ENCODE measurements at places on chromosomes 5 and 9.

DNA sequence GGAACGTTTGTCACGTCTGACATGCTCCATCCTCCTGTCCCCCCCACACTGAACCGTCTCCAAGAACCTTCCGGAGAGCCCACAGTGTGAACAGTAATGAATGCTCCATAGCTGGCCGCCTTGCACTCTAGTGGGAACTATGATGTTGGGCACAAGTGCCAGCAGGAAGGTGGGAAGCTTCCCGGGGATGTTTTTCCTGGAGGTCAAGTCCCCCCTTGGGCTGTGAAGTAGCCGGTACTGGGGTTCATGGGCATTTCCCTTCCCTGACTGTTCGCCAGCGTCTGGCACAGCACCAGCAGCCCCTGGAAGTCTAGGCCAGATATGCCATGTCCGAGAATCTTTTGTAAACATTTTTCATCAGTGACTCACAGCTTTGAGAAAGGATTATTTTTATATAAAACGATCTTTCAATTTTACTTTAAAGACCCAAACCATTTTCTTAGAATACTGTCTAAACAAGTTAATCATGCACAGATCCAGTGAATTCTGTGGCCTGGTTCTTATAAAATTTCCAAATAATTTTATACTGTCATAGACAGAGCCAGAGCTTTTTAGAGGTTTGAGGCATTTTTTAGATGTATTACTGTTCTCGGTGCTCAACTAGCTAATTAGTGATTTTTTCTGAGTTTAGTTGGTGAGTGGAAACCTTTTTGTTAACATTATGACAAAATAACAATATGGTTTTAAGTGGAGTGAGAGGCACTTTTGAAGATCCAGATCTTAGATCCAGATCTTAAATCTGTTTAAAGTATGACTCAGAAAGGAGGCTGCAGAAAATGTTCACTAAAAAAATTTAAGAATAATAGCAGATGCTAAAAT is 11.6 kb downstream of the ABL1 start:
- peak; percentile 33 for DNase-seq

GRCh38 chr5:133309166-133309795 is 257.5 kb downstream of the HSPA4 start:
- DNase-seq: no peak

GRCh38 chr9:79111653-79112052 is 460.1 kb upstream of the TLE4 start:
- DNase-seq: no peak

- peak; percentile 43 for DNase-seq
These were observed 1.9 kb downstream of the VLDLR start for GRCh38 chr9:2623288-2624050.

- no peak for DNase-seq
These were observed 488.0 kb downstream of the MAN2A1 start for GRCh38 chr5:110177729-110178128.

DNA sequence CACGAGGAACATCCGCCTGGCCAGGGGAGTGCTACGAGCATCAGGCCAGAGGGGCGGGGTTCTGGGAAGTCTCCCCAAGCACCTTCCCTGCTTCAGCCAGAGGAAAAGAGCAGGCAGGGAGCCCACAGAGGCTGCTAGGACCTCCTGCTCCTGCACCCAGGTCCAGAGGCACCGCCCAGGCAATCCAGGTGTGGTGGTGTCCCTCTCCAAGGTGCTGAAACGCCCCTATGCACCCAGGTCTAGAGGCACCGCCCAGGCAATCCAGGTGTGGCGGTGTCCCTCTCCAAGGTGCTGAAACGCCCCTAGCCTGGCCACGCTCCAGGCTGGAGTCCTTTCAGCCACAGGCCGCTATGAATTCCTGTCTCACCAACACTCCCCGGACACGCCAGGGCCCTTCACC is 10.7 kb upstream of the UBAC1 start:
- no peak for DNase-seq

DNA sequence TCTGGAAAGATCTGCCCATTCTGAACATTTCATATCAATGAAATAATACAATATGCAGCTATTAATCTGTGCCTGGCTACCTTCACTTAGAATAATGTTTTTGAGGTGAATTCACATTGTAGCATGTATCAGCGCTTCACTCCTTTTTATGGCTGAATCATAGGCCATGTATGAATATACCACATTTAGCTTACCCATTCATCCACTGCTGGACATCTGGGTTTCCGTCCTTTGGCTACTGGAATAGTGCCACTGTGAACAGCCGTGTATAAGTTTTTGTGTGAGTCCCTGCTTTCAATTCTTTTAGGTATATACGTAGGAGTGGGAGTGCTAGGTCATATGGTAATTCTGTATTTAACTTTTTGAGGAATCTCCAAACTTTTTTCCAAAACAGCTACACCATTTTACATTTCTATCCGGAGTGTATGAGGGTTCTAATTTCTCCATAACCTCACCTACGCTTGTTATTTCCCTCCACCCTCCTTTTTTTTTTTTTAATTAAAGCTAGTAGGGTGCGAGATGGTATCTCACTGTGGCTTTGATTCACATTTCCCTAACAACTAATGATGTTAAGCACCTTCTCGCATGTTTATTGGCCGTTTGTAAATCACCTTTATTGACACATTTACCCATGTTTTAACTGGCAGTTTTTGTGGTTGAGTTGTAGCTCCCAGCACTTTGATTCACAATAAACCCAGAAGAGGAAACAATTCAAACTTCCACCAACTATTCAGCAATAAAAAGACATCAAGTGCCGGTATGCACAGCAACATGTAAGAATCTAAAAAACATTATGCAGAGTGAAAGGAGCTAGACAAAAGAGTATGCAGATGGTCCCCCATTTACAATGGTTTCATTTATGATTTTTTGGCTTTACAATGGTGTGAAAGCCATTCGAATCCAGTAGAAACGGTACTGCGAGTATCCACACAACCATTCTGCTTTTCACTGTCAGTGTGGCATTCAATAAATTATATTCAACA is 8.1 kb downstream of the SEMA4D start:
- no peak for DNase-seq

- DNase-seq: peak; percentile 31
These were observed 87.5 kb downstream of the TTLL11 start for GRCh38 chr9:122005597-122005996.

GRCh38 chr5:102277144-102277543 is 18.9 kb downstream of the SLCO4C1 start:
- no peak for DNase-seq

DNA sequence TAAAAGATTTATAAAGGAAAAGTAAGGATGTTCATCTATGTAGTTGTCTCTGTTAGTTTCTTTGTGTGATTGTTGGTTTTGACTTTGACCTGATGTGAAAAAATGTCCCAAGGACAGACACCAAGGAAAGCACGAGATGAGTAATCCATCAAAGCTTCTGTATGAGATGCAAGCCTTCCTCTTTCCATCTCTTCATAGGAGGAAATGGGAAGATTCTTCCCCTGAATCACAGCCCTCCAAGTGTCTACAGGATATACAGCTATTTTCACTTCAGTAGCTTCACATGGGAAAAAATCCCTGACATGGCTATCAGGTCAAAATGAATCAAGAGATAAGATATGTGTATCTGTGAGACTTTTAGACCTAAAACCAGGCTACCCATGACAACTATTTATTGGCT is 29.0 kb upstream of the CEMIP2 start:
- DNase-seq: no peak

DNA sequence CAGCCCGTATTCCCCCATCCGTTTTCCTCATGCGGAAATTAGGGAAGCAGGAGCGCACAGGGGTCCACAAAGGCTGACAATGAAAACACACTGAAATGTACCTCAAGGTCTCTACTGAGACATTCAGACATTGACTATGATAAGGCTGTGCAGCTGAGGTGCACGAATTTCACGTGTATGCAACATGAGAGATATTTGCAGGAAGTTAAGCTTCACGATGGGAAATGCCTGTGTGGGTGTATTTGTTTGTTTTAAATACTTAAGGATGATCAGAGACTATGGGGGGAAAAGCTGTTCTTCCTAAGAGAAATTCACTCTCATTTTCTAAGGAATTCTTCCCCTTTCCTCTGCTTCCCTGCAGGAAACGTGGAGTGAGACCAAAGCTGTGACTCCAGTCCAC is 2.6 kb upstream of the SPATA31E1 start:
- DNase-seq: no peak

- no peak for DNase-seq
These were observed 11.1 kb downstream of the CSF1R start for GRCh38 chr5:150075233-150075632.

- no peak for DNase-seq
These were observed 279.9 kb downstream of the NSG2 start for GRCh38 chr5:174325431-174325830.

DNA sequence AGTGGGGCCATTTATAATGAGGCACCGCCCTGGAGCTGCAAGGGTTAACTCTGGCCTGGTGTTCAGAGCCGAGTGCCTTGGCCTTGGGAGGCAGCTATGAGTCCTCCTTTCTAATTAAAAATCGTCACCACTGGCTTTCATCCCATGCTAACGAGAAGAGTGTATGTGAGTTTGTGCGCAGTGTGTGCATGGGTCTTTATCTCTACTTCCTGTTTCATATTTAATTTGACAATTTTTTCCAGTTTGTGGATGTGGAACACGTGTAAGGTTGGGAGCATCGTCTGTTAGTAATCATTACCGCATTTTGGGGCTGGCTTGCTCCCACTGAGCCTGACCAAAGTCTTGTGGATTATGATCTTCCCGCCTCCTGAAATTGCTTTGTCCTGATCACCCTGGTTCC is 76.4 kb downstream of the NDFIP1 start:
- DNase-seq: no peak

- DNase-seq: no peak
These were observed 26.2 kb downstream of the CARNMT1 start for GRCh38 chr9:75001719-75002421.

DNA sequence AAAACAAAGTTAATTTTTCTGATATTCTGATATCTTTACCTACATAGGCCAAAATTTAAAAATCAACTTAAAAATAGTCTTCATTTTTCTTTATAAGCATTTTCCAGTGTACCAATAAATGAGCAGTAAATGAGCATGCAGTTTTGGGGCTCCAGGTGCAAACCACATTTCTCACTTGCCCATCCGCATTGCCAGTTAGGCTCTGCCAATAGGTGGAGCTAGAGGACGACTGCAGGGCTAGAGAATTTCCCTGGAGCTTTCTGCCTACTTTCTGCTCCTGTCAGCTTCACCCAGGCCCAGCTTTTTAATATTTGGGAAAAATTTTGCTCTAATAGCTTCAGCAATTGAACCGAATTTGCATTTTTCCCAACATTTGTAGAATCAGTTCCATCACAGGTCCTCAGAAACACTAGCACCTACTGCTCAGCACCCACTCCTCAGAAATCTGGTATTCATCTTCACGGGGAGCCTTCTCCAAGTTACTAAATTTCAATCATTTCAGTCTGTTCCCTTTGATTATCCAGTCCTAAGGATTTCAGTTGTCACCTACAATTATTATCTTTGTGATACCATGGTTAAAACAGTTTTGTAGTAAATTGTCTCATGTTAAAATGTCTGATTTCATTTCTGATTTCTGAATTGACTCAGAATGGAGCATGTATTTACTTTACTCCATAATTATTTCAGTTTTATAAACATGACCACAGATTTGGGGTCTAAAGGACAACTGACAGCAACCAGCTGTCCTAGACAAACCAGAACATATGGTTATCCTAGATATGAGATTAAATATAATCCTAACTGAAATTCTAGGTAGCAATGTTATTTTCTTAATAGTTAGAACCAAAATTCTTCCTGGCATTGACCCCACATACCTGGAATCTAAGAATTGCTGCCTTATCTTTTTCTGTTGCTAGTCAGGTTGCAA is 104.6 kb upstream of the FAM174A start:
- DNase-seq: peak; percentile 68

DNA sequence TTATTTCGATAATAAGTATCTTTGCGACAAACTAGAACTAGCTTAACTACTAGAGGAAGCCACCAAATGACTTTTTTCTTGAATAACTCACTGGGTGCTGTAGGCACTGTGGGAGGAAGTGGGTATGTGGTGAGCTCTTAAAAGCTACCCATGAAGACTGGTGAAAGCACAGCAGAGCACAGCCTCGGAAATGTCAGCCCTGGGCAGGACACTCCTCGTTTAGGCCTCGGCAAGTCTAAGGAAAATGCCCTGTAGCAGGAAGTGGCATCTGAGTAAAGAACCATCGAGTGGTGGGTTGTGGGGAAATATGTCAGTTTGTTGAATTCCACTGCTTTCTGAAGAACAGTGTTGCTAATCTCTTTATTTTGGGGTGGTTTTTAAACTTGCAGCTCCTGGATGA is 44.0 kb upstream of the NCS1 start:
- no peak for DNase-seq

DNA sequence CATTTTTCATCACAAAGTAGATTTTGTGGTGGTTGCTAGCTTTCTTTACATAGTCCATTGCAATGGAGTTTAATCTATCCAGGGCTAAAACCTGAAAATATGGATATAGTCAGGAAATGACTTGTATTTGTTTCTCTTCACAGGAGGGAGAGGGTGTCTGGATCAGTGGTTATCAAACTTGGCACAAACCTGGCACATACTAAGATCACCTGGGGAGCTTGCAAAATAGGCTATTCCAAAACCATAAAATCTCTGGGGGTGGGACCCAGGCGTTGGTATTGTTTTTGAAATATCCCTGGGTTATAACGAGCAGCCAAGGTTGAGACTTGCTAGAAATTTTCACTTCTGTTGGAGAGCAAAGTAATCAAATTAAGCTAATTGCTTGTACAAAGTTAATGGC is 179.9 kb downstream of the PCSK1 start:
- no peak for DNase-seq

DNA sequence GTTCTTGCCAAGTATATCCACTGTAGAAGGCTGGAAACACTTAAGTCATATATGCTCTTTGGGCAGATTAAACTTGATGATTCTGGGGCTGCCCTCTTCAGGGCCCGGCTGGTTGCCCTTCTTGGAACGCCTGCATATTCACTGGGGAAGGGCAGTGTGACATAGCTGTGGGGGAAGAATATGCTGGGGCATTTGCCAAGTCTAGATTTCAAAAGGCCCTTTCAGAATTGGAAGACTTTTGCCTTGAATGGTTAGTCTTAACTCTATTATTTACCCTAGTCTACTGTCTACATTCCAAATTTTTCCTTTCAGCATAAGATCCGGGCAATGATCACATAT is 161.2 kb upstream of the PITX1 start:
- no peak for DNase-seq

GRCh38 chr5:127601601-127602000 is 47.3 kb upstream of the CTXN3 start:
- DNase-seq: no peak

DNA sequence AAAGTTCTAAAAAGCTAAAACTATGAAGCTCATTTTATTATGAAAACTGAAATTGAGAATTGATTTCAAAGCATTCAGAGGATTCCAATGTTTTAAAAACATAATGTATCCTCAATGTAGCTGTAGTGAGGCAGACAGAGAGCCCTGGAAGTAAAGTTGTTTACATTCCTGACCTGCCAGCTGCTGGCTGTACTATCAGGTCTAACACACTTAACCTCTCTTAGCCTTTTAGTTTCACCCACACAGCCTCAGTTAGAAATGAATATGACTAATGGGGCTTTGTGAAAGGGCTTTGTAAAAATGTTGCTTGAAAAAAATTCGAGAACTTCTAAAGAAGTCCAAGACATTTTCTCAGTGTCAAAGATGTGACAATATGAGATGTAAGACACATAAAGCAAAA is 122.6 kb downstream of the FBXL17 start:
- no peak for DNase-seq

- DNase-seq: no peak
These were observed 71.2 kb downstream of the RAB24 start for GRCh38 chr5:177232358-177232757.

- no peak for DNase-seq
These were observed 87.9 kb upstream of the SLC24A2 start for GRCh38 chr9:19876569-19877316.

- no peak for DNase-seq
These were observed 403.5 kb downstream of the DMRT2 start for GRCh38 chr9:1453636-1454035.
